AG08396 (cell line): ENCODE measurements at places on chromosomes 7 and 10.

GRCh38 chr7:15947754-15948153 lies 261.3 kb upstream of the MEOX2 start:
- no peak for DNase-seq

DNA sequence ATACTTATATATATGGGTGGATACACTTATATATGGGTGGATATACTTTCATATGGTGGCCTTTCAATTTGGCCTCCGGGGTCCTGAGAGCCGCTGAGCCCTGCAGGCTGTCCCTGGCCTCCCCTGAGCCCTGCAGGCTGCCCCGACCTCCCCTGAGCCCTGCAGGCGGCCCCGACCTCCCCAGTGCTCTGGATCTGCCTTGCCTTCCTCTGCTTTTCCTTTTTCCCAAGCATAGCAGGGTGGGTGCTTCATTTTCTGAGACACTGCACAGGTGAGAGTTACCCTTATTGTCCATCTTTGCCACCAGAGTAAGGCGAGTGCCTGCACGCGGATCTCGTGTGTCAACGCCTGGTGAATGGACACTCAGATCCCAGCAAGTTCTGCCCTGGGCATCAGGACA lies 106.6 kb downstream of the VIPR2 start:
- DNase-seq, result no peak

- DNase-seq, result no peak
Measured at GRCh38 chr7:88669913-88670312, 89.6 kb upstream of the ZNF804B start.

- no peak for DNase-seq
Measured at GRCh38 chr10:24720096-24720495, 3.6 kb downstream of the ARHGAP21 start.

DNA sequence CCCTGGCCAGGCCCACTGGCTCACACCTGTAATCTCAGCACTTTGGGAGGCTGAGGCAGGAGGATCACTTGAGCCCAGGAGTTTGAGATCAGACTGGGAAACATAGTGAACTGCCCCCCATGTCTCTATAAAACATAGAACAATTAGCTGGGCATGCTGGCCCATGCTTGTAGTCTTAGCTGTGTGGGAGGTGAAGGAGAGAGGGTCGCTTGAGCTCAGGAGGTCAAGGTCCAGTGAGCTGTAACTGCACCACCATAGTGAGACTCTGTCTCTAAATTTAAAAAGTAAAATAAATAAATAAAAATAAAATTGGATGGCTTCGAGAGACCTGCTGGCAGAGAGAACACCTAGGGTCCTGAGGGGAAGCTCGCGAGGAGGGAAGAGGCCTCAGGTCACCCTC lies 69.9 kb upstream of the PARD3 start:
- no peak for DNase-seq

DNA sequence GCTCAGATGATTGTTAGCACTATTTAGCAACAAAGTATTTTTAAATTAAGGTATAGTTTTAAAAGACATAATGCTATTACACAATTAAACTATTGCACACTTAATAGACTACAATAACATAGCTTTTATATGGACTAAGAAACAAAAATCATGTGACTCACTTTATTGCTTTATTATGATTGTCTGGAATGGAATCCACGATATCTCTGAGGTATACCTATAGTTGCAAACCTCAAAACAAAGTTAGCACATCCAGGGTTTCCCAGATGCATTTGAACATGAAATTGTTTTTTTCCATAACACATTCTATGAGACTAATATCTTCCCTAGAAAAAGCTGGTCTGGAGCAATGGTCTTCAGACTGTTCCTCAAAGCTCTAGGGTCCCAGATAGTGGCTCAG lies 18.3 kb upstream of the RPEL1 start:
- no peak for DNase-seq

GRCh38 chr10:106819490-106819889 lies 345.0 kb downstream of the SORCS1 start:
- no peak for DNase-seq

DNA sequence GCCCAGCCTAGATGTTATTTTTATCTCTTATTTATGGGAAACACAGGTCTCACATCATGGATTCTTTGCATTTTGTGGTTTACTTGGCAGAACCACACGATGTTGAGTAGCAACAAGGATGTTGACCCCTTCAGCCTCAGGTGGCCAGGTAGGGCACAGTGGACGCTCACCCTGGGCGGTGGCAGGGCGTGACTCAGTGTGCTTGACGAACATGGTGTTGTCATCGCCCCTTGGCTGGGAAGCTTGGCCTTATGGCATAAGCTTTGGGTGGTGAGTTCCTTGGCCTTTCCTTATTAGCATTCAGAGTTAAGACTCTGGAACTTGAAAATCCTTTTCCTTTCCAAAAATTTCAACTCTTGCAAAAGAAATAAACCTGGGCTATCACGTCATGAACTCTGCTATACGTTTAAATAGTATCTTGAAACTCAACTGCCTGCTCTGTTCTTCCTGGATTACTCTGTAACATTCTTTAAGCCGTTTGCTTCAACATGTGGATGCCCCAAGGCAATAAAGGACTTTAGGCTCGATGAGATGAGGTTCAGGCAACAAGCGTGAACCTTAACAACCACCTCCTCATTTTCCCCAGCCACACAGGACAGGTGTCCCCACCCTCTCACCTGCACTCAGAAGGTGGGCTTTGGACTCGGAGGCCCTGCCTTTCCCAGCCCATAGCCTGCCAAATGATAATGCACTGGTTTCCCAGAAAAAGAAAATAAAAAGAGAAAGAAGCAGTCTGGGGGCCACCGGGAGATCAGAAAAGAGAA lies 22.5 kb upstream of the ECHDC3 start:
- DNase-seq, result no peak

GRCh38 chr10:118356628-118357027 lies 14.5 kb upstream of the FAM204A start:
- no peak for DNase-seq

DNA sequence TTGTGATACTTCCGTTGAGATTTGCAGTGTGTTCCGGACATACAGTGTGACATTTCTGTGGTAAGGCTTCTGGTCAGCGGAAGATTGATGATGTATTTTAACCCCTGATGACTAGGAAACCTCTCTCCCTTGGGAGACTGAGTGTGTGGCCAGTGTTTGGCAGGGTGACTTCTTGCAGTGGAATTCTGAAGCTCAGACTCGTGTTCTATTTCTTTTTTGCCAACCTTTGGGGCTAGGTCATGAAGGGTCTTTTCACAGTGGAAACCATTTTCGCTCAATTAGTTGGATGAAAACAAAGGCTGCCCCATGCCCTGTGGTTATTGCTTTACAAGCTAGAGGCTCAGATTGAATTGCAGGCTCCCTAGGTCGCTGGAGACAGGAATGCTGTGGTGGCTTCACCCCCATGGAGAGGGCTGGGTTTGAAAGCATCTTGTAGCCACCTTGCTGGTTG lies 288.9 kb downstream of the BBS9 start:
- no peak for DNase-seq

- DNase-seq, result peak; percentile 30
Measured at GRCh38 chr10:103917302-103918052, 507 bp downstream of the STN1 start.

- no peak for DNase-seq
Measured at GRCh38 chr10:86436963-86437362, 70.4 kb upstream of the GRID1 start.

GRCh38 chr10:130360826-130361311 lies 224.7 kb downstream of the GLRX3 start:
- DNase-seq, result no peak

DNA sequence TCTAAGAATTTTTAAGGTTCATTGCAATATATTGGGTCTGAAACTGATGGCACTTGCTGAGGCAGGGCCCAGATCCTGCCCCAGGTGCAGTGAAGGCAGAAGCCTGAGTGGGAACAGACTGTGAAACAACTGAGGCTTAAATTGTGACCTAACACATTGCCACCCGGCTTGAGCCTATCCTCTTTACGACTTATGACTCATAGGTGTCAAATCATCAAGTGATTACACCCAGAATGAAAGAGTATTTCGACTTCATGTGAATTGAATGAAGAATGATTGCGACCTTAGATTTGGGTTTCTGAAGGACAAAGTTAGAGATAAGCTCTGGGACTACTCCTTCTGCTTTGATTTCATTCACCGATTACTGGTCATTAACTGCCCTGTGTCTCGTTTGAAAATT lies 200.9 kb downstream of the CREB5 start:
- no peak for DNase-seq

- DNase-seq, result peak; percentile 23
Measured at GRCh38 chr7:43565786-43566185, 17.1 kb upstream of the STK17A start.

GRCh38 chr7:17948526-17949238 lies 8.4 kb upstream of the SNX13 start:
- DNase-seq, result no peak

GRCh38 chr7:87479951-87480350 lies 4.5 kb upstream of the ABCB4 start:
- no peak for DNase-seq

GRCh38 chr7:136874393-136875032 lies 6.1 kb downstream of the CHRM2 start:
- peak; percentile 35 for DNase-seq

- DNase-seq, result peak; percentile 68
Measured at GRCh38 chr10:126252884-126253610, 135.2 kb downstream of the ADAM12 start.

DNA sequence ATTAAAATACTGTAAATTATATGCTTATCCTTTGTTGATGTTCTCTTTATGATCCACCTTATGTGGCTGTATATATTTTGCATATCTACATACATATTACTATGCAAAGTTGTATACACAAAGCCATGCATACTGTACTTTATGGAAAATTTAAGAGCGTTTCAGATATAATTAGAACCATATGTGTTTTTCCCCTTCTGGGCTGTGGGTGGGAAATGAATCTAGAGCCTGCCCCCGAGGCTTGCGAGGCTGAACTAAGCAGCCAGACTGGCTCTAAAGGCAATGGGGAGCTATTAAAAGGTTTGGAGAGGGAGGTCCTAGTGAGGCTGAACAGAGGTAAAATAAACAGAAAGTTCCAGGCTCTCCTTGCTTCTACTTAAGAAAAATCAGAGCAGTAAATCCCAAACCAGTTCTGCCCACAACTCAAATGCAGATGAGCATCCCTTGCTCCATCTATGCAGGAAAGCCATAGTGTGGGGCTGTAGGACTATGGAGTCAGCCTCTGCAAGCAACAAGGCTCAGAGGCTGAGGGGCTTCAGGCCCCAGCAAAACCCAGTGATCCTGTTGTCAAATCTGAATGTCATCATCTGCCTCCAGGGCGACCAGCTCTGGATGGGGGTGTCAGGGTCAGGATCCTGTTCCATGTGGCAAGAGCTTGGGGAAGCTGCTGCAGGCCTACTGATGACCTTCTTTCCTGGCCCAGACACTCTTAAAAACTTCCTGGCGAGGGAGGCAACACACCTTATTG lies 14.1 kb upstream of the DDIT4 start:
- no peak for DNase-seq

DNA sequence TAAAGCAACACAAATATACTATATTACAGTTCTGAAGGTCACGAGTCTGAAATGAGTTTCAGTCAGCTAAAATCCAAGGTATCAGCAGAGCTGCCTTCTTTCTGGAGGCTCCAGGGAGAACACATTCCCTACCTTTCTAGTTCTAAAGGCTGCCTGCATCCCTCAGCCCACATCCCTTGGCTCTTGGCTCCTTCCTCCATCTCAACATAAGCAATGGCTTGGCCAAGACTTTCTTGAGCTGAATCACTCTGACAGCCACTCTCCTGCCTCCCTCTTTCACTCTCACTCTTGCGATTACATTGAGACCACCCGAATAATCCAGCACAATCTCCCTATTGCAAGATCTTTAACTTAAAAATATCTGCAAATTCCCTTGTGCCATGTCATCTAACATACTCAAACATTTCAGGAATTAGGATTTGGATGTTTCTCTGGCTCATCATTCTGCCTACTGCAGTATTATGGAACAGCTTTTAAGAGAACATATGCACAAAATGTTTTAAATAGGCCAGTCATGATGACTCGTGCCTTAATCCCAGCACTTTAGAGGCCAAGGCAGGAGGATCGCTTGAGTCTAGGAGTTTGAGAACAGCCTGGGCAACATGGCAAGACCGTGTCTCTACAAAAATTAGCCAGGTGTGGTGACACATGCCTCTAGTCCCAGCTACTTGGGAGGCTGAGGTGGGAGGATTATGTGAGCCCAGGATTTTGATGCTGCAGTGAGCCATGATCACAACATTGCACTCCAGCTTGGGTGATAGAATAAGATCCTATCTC lies 144.2 kb upstream of the VSTM2A start:
- no peak for DNase-seq

DNA sequence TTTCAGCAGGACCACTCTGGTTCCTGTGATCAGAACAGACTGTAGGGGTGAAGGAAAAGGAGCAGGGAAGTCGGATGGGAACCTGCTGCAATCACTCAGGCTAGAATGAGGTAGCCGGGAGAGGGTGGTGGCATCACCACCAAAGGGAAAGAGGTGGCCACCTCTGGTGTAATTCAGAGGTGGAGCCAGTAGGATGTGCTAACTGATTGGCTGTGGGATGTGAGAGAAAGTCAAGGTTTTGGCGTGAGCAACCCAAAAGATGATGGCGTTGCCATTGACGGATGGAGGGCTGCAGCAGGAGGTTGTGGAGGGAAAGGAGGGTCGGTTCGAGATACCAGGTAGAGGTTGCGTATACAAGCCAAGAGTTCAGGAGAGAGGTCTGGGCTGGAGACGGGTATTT lies 7.4 kb upstream of the VSIR start:
- DNase-seq, result no peak

DNA sequence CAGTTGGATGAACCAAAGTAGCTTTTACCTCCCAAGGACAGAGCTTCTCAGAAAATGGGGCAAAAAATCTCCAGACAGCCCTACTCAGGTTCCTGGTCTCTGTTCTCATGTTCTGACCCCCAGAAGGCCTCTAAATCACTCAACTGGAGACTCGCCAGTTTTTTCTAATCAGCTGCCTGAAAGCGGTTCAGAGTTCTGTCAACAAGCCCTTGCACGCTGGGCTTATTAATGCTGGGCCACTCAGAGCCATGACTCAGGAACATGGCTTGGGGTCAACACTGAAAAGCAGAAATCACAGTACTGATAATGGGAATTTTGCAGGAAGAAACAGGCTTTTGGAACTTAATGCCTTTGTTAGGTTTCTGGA lies 15.3 kb downstream of the ECHDC3 start:
- DNase-seq, result peak; percentile 75

DNA sequence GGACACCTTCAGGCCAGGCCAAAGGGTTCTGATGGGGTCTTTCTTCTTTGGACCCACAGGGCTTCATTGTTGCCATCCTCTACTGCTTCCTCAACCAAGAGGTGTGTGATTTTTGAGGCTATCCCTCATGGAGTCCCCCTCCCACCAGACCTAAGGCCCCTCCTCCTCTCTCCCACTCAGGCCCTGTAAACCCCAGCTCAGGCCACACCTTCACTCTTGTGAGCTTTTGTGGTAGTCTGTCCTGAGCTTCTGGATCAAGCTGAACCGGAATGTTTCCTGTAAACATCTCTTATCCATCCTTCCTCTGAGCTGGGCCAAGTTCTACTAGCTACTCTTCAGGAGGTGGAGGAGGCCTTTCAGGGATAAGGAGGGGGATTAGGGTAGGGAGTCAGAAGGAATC lies 13.5 kb downstream of the GHRHR start:
- DNase-seq, result no peak

GRCh38 chr10:13739183-13739582 lies 152.4 kb downstream of the PRPF18 start:
- no peak for DNase-seq
